ENCODE measurements at places on chromosomes 2 and 18.

- DNase-seq: no peak
These were observed 8.5 kb downstream of the OTX1 start for GRCh38 chr2:63058921-63059792.

GRCh38 chr2:26849056-26849999 lies 1.4 kb downstream of the DPYSL5 start:
- peak; percentile 43 for DNase-seq

DNA sequence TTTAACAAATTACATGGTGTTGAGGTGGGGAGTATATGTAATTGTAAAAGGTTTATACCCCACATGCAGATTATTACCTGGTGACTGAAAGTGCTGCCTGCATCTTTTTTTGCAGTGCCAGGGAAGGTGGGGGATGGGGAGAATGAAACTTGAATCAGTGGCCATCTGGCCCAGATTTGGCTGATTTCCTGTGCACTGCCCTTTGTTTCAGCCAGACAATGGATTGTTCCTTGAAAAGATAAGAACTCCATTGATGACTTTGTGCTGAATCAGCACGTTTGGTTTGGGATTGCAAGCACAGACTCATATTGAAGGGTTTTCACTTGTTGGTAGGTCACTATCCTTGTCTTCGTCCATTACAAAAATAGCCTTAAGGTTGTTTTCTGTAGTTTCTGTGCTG lies 20.9 kb downstream of the GREB1L start:
- DNase-seq: peak; percentile 9

GRCh38 chr2:77519164-77519887 lies 2.9 kb downstream of the LRRTM4 start:
- no peak for DNase-seq

DNA sequence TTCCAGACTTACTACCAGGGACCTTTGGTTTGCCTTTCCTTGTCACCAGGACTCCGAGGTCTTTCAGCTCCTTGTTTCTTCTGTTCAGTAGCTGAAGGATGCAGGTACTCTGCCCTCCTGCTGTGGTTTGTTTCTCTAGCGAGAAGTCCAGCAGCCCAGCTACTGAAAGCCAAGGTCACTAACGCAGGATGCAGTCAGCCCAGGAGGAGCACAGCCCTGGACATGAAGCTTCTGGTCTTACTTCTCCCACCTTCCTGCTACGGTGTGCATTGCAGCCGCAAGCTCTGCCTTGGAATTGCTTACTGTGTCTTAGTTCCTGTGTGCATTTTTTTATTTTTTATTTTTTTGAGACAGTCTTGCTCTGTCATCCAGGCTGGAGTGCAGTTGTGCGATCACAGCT lies 62.4 kb downstream of the DGKD start:
- DNase-seq: no peak

DNA sequence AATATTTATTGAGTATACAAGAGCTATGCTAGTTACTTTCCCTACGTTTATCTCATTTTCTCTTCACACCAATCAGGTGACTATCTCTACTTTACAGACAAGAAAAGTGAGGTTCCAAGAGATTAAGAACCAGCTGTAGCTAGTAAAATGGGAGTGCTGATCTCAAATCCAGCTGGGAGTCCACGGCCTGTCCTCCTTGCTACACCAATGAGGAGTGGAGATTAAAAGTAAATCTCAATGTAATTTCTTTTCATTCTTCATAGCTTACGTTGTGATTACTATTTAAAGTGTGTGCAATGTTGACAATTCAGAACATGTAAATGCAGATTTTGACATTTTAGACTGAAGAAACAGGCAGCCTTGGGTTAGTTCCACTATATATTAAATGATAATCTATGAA lies 53.9 kb upstream of the NRP2 start:
- DNase-seq: no peak

DNA sequence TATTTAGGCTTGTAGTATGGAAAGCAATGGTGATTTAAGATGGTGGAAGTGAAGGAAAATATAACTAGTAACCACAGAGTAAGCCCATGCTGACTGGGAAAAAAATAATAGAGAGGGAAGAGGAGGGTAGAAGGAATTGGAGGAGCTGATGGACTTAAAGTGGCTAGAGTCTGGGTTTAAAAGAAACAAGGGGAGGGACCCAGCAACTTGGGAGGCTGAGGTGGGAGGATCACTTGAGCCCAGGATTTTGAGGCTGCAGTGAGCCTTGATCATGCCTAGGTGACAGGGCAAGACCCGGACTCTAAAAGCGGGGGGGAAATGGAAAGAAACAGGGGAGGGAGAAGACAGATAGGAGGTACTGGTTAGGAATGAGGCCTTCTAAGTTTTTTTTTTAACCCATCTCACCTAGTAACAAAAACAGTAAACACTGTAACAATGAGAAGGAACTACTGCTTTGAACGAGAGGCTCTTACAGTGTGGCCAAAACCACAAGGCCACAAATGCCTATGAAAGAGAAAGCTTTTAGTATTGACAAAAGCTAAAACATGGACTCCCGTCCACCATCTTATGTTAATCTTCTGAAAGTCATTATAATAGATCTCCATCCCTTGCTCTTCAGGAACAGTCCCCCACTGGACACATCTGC lies 26.6 kb downstream of the METTL8 start:
- no peak for DNase-seq

GRCh38 chr2:196144513-196145126 lies 26.8 kb downstream of the STK17B start:
- no peak for DNase-seq

GRCh38 chr18:79367989-79368388 lies 27.7 kb upstream of the NFATC1 start:
- no peak for DNase-seq

DNA sequence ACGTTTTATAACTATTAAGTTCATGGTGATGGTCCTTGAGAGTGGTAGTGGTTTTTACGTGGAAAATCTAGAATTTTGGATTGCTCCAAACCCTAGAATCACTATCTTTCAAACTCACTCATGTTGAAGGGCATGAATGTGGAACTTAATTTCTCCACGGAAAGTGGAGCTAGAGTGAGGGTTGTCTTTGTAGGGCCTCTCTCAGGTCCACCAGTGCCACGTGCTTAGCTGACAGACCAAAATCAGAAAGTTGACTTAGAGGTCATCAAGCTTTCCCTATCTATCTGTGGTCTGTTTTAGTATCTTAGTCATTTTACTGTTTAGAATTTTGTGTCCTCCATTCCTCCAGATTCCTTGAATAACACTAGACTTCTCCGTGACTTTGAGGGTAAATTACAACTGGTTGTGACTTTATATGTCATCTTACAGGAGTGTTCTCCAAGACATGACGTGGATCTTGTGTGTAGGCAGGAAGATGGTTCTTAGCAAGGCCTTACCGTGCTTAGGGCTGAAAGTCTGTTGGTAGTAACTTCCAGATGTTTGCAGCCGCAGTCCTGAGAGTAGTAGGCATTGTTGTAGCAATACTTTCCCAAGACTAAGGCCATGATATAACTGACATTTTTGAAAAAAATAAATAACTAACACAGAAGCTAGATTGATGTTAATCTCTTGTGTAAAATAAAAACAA lies 26.8 kb downstream of the DIS3L2 start:
- no peak for DNase-seq

DNA sequence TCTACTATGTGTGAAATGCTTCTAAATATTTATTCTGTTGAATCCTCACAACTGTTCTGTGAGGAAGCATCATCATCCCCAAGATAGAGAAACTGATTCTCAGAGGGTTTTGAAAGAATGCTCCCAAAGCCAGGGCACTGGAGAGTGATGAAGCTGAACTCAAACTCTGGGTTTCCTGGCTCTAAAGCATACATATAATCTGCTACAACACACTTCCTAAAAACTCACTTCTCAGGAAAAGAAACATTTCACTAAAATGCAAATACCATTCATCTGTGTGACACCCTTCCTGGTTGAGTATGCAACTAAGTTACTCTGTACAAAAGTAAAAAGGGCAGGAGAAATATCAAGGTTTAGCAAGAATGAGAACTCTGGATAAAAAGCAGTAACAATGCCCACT lies 58.6 kb downstream of the GRB14 start:
- DNase-seq: no peak

GRCh38 chr2:199163613-199164458 lies 293.9 kb downstream of the SATB2 start:
- no peak for DNase-seq

DNA sequence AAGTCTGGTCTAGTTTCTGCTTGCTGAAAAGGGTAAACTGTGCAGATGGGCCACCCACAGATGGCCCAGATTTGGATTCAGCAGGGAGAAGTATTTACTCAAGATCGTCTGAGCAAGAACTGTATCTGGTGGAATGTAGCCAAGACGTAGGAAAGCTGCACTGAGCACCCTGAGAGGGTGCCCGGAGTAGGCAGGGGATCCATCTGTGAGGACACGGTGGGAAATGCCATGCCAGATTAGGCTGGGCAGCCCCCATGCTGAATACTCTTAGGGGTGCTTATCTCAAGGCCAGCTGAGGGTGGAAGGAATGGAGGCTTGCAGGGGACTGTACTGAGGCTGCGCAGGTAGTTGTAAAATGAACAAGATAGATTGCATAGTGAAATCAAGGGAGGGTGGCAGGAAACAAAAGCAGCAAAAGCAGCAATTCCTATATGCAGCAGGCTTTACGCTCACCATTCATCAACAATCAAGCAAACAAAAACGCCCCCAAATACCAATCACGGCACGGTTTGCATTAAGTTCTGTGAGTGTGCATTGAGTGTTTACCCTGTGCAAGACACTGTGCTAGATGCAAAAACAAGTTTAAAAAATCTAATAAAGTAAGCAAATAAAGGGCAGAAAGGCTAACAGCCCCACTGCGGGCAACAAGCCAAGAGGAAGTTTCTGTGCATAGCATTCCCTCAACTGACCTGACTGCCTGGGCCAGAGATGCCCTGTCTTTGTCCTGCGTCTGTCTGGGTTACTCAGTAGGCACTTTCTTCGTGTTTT lies 32.2 kb upstream of the LPIN2 start:
- peak; percentile 22 for DNase-seq

GRCh38 chr18:26919627-26920026 lies 54.1 kb upstream of the AQP4 start:
- no peak for DNase-seq

DNA sequence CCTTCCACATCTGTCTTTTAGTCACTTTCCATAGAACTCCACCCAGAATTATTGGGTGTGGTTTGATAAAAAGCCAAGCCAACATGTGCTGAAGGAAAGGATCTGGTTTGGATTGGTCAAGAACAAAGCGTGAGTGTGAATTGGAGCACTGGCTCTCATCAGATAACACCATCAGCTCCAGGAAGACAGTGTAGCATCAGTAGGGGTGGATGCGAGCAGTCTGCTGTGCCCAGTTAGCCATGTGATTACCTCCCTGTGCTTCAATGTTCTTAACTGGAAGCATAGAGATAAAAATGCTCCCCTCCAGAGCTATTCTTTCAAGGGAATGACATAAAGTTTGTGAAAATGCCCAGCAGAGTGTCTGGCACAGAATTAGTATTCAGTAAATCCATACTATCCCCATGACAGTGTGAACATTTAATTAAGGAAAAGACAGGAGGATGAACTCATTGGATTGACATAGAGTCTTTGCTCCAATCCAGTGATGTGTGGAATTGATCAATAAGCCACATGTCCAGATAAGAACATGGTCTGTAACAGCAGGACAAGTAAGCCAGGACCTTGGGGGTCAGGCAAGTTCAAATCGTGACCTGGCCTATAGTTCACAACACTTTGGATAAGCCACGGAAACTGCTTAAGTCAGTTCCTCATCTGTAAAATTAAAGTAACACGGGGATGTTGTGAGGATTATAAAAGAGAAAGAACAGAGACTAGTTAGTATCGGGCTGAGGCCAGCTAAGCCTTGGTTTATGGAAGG lies 68.0 kb downstream of the FAM124B start:
- DNase-seq: no peak

DNA sequence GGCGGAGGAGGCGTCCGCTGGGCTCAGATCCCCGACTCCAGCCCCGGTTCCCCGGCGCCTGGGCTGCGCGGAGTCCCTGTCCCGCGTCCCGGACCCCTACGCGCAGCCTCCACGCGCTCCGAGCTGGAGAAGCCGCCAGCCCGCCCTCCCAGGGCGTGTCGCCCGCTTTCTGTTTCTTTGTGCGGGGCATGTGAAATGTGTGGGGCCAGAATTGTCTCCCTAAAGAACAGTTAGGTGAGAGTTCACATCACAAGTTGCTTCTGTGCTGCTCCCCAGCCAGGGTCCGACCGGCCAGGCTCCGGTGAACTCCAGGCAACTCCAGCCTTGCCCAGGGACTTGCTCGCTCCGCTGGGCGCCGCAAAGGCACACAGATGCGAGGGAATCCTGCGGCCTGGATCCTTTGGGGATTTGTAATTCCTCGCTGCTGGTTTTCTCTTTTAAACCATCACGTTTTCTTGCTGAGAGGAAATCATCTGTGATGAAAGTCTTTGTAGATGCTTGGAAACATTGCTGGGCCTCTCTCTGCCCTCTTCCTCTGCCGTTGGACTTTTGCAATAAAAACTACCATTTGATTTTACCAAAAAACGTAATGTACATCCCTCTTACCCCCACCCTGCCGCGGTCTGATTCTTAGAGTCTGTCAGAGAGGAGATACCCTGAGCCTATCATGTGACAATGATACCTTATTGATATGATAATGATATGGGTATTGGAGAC lies 631 bp downstream of the GYPC start:
- DNase-seq: no peak

DNA sequence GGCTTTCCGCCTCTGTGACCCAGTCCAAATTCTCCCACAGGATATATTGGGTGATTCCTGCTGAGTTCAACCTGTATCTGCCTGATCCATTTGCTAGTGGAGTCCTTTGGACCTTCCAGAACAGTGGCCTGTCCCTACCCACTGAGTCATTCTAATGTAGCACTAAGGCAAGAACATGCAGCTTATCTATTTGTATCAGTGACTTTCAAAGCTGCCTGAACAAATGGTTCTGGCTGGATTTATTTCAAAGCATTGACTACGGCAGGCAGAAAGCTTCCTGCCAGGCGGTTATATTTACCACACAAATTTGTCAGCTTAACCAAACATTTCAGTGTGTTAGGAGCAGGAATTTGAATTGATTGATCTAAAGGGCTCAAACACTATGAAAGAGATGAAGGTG lies 613.4 kb downstream of the DCC start:
- DNase-seq: no peak

GRCh38 chr2:55441280-55441892 lies 21.7 kb upstream of the CCDC88A start:
- no peak for DNase-seq

DNA sequence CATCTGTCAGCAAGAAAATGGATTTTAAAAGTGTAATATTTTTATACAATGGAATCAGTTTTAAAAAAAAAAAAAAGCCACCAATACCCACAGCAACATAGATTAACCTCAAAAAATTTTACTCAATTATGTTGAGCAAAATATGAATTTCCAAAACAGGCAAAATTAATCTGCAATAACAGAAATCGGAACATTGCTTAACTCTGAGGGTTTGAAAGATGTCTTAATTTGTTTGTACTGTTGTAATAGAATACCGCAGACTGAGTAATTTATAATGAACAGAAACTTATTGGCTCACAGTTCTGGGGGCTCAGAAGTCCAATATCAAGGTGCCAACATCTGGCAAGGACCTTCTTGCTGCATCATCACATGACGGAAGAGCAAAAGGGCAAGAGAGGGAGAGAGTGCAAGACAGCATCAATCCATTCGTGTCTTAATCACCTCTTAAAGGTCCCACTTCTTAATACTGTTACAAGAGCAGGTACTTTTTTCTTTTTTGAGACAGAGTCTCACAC lies 31.8 kb upstream of the TNFAIP6 start:
- DNase-seq: no peak
